Activated CD8-positive, alpha-beta memory T cell treated with anti-CD3 and anti-CD28 coated beads for 1 hour (primary cell): ENCODE measurements at places on chromosomes 7 and 10.

- no peak for DNase-seq
Measured at GRCh38 chr10:114716811-114717404, 58.8 kb upstream of the ABLIM1 start.

DNA sequence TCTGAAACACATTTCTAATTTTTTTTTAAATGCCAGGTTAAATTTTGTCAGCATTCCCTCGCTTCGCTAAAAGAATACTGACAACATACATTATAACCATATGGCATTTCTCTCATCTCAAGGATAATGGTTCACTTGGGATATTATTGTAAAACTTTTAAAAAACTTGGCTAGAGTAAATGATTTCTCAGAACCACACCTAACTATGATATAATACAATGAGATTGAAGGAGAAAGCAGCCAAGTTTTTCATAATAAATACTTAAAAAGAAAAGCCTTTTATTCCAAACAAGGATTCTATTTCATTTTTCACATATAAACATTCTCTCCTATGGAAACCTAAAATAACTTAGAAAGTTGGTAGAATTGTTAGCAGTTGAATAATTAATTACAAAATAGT is 413.9 kb downstream of the HGF start:
- no peak for DNase-seq

- no peak for DNase-seq
Measured at GRCh38 chr10:71916827-71917226, 47.4 kb upstream of the CHST3 start.

DNA sequence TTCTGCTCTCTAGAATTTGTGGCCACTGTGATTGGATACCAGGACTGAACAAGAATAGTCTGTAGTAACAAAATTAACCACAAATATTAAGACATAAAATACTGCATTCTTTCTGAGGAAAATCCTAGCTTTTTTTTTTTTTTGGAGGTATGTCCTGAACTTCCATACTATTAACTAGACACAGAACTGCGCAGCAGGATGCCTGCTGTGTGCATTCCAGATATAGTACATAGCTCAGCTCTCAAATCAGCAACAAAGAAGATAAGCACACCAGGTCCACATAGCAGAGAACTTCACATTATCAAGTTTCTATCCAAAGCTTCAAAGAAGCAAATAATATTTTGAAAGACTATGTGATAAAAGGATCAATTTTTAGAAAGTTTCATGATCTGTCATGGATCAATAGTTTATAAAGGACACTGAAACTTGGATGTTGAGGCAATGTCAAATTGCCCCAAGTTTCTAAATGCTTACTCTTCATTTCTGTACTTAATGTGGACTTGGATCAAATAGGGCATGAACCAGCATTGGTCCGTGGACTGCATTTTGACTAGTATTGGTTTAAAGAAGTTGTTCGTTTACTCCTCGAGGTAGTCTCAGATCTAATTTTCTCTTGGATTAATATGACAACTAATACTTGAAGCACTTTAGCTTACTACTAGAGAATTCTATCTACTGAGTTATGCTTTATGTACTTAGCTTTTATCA is 15.4 kb downstream of the NAMPT start:
- DNase-seq, result no peak

- DNase-seq, result no peak
Measured at GRCh38 chr7:128788446-128789412, 3.0 kb upstream of the CCDC136 start.

DNA sequence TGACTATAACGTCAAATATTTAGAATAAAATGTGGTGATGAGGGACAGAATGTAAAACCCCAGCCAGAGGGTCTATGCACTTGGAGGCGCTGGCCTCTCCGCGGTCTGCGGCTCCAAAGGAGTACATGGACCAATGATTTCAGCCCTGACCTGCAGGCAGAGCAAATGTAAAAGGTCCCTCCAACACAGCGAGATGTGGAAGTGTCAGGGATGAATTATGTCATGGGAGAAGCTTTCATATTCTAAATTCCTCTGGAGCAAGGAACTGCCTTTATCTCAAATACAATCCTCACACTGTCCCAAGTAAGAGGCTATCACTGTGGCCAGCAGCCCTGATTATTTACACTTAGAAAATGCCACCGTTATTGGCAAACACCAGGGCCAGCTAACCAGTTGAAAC is 139.4 kb downstream of the GFRA1 start:
- no peak for DNase-seq

DNA sequence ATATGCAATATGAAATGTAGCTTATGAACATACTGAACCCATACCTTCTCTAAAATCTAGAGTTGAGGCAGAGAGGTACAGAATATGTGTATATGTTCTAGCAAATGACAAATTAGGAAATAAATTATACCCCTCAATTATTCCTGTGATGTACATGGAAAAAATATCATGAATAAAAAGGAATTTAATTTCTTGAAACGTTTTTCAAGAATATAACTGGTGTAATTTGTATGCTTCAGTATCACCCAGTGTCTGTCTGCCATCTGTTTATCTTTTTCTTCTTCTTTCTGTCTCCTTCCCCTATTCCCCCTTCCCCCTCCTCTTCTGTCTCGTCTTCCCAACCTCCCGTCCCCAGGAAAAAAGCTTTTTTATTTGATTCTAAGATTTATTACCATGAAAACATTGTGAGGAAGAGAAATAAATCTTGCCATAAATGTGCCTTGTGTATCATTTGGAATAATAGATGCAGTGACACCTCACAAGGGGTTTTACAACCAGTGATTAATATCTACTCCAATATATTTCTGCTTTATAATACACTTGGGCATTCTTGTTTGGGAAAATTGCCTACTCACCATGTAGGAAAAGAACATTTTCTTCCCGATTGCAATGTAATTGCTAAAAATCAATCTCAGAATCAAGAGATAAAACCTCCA is 12.2 kb downstream of the LANCL2 start:
- DNase-seq, result no peak

DNA sequence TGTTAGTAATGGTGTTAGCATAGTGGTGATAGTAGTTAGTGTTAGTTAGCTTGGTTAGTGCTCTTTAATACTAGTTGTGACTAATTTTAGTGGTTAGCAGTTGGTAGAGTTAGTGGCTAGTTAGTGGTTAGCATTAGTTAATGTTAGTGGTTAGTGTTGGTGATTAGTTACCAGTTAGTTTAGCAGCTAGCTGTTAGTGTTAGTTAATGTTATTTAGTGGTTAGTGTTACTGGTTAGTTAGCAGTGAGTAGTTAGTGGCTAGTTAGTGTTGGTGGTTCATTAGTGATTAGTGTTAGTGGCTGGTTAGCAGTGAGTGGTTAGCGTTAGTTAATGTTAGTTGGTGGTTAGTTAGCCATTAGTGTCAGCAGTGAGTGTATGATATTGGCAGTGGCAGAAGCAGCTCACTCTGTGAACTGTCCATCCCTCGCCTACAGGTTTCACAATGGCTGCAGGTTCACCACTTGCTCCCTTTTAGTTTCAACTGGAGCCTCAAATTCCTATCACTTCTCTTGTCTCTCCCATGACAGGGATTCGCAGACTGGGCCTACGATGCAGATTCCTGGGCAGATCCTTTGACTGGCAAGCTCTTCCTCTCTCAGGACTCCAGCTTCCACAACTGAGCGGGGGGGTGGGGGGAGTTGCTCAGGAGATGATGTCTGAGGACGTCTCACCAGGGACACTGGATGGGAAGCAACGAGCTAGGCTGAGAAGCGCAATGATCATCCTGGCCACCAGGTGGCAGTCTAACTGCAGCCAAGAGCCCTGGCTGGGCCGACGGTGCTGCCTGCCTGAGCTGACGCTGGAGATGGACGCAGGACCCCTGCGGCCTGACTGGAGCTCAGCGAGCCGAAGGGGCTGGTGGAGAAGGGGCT is 19.5 kb downstream of the GHRHR start:
- peak; percentile 14 for DNase-seq

DNA sequence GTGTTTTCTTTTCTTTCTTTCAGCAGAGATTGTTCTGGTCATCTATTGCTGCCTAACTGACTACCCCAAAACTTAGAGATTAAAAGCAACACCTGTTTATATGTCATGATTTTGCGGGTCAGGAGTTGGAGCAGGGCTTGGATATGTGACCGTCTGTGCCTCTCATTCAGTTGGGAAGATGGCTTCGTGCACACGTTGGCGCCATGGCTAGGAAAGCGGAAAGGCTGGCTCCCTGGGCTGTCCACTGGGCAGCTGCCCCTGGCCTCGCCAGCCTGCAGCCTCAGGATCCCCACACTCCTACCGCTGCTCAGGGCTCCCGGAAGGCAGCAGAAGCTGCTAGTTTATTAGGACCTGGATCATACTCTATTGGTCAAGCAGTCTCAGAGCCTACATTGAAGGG is 638.1 kb upstream of the FOXK1 start:
- DNase-seq, result no peak

DNA sequence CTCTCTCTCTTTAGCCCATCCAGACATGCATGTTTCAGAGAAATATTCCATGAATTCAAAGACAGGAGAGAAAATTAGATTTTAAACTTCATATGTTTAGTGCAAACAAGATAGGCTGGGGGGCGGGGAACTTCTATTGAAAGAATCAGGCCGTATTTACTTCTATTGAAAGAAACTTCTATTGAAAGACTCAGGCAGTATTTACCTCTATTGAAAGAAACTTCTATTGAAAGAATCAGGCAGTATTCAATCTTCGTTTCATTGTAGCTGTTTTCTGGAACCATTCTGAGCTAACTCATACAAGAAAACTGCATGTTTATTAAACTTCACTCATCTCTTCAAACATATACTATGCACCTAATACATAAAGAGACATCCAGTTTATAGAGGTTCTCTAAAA is 123.1 kb downstream of the TYW1B start:
- no peak for DNase-seq

DNA sequence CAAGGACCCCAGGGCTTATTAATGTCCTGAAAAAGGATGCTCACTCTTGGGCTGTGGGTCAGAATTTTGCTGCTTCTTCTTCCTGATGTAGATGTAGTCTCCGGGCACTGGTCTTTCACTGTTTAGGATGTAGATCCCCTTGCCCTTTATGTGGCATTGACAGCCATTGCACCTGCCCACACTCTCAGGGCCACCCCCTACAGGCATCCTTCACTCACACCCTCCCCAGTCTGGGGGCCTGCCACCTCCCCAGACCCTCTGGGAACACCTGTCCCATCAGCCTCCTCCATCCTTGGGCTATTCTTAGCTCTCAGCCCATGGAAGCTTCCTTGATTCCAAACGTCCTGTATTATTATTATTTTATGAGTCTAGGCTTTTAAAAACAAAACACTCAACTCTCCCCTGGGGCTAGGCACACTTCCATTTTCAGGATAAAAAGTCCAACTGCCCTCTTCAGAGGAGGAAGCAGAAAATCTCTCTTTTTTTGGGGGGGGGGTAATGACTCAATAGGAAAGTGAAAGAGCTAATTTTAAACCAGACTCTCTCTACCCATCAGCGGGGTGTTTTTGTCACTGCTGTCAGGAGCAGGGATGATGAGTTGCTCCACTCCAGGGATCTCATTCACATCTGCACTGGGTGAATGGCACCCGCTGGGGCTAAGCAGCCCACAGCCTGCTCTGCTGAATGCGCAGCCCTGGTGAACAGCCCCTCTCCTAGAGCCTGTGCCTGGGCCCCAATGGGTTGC is 11.5 kb upstream of the KLRG2 start:
- DNase-seq, result no peak

DNA sequence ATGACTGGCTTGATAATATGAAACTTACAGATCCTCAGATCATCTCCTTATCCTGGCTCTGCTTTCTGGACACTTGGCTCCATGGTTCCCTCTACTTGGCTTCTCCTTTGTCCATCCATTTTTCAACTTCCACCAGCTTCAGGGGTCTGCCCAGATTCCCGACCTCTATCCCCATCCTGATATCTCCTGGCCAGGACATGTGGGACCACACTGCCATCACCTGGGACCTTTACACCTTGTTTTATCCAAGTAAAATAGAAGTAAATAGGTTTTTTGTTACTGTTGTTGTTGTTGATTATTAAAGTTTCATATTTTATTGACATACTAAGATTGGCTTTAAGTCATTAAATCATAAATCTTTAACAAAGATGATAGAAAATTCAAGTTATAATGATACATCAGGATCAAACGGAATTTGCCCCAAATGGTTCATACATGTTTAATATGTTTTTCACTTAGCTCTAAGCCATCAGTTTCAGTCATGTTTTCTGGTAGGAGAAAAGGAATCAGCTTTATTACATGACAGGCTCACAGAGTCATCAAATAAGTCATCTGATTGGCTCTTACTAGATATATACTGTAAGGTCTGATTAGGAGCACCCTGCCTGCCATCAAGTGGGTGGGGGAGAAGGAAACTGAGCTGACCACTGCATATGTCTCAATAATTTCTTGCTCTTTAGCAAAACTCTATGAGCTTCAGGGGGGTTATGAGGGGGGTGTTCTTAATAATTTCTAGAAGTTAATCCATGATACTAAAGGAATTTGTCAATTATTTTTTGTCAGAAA is 111.5 kb upstream of the AHR start:
- DNase-seq, result no peak

GRCh38 chr10:69451209-69451783 is at the start of gene TSPAN15:
Gene TSPAN15, plus strand, starts transcription at chr10:69451465. Its CDS starts 130 bp downstream, at chr10:69451595.
- peak; percentile 53 for DNase-seq

- DNase-seq, result no peak
Measured at GRCh38 chr7:141674702-141675101, 27.3 kb downstream of the DENND11 start.

DNA sequence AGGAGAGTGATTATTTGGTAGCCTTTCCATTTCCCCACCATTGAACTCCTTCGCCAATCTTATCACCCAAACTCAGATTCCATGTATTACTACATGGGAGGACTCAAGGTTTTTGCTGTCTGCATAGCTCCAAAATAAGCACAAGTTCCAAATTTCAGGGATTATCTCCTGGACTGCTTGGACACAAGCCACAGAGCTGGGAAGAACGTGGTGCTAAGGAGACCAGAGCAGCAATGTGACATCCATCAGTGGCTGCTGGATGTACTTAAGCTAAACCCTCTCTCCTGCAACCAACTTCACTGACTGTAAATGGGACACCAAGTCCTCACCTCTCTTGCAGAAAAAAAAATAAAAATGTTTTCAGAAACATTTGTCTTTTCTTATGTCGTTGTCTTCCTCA is 56.3 kb downstream of the NRP1 start:
- DNase-seq, result no peak

GRCh38 chr7:78149787-78150186 is 351.2 kb downstream of the PHTF2 start:
- DNase-seq, result no peak

- DNase-seq, result no peak
Measured at GRCh38 chr10:96718304-96718990, 1.9 kb downstream of the PIK3AP1 start.

DNA sequence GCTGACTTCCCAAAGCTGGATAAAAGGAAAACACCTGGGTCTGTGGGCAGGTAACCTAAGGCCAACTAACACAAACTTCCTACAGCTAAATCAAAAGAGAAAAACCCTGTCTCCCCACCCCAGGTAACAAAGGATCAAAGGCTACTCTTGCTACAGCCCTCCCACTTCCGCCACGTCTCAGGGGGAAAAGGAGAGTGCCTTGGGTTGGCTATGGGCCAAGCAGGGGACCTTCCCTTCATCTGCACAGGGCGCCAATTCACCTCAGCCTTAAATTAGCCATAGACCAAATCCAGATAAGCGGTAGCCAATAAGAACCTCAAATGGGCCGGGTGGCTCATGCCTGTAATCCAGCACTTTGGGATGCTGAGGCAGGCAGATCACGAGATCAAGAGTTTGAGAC is 69.1 kb upstream of the LANCL2 start:
- no peak for DNase-seq
